Natural killer cell (primary cell): ENCODE measurements at places on chromosomes 1 and 21. TPM values are rescaled to one million over a fixed set of nuclear protein-coding genes. Genes with fewer than 3 reads are reported as not detected.

Gene HSD11B1
- total RNA-seq, result not detected

Gene ARHGEF16
- total RNA-seq, result not detected

GRCh38 chr1:1425753-1426495 is 4.8 kb upstream of the ANKRD65 start:
- DNase-seq, result no peak
- no peaks in the 10 kb centered on the region for H3K4me1 ChIP-seq
- H3K27ac ChIP-seq, result no peak overlapping the region
- H3K27me3 ChIP-seq, result peaks cover 2% of the 10 kb centered on the region
- no peak overlapping the region for H3K4me3 ChIP-seq
- H3K36me3 ChIP-seq, result no peaks in the 10 kb centered on the region

DNA sequence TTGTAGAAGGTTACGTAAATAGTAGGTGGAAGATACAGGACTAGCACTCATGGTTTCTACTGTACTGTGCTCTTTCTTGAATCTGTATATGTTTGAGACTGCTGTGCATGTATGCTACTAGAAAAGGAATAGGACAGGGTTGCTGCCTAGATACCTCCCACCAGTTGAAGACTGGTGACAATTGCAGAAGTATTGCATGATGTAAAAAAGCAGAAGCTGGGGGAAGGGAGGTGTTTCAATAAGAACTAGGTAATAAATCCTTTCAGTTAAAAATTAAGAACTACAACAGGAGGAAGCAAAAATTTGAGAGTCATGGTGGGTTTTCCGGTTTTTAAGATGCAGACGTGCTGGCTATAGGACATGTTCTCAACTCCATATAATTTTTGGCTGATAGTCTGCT is 88.1 kb downstream of the CCDC30 start:
- H3K27ac ChIP-seq, result no peak overlapping the region
- H3K4me1 ChIP-seq, result no peaks in the 10 kb centered on the region
- DNase-seq, result no peak

- DNase-seq, result no peak
- peaks cover 8% of the 10 kb centered on the region for H3K4me1 ChIP-seq
- H3K27me3 ChIP-seq, result no peaks in the 10 kb centered on the region
- H3K36me3 ChIP-seq, result no peaks in the 10 kb centered on the region
- H3K27ac ChIP-seq, result no peak overlapping the region
Measured at GRCh38 chr1:184930645-184931044, 43.7 kb downstream of the NIBAN1 start.

GRCh38 chr1:240046000-240046399 is 45.7 kb upstream of the FMN2 start:
- DNase-seq, result no peak
- no peaks in the 10 kb centered on the region for H3K36me3 ChIP-seq
- no peak overlapping the region for H3K4me3 ChIP-seq
- H3K27me3 ChIP-seq, result no peaks in the 10 kb centered on the region
- H3K4me1 ChIP-seq, result no peaks in the 10 kb centered on the region

- no peak for DNase-seq
- H3K27me3 ChIP-seq, result no peaks in the 10 kb centered on the region
- no peaks in the 10 kb centered on the region for H3K4me1 ChIP-seq
- no peaks in the 10 kb centered on the region for H3K36me3 ChIP-seq
- no peak overlapping the region for H3K4me3 ChIP-seq
- no peak overlapping the region for H3K27ac ChIP-seq
Measured at GRCh38 chr1:162756523-162756922, 34.0 kb upstream of the HSD17B7 start.

DNA sequence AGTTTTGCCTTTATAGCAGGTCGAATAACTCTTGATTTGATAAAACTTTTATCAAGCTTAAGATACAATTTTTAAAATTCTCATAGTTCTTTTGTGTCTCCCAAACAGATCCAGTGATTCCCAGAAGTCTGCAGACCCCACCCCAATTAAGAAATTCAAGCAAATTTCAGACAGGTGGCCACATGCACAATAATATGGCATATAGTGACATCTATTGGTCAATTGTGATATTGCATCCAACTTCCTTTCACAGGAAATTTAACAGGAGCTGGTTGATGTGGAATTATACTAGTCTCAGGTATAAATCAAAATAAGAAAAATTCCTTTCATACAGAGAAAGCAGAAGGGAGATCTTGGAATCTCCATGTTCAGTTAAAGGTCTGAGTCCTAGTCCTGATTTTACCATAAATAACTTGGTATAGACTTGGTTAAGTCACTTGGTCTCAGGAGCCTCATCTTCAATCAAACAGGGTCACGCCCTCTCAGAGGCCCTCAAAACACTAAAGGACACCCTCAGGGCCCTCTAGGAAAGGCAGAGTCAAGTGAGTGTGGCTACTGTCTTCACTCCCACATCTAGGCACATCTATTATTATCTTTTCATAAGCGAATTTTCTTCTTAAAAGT is 24.1 kb downstream of the PIGM start:
- H3K27ac ChIP-seq, result no peak overlapping the region
- H3K27me3 ChIP-seq, result no peaks in the 10 kb centered on the region
- no peaks in the 10 kb centered on the region for H3K36me3 ChIP-seq
- no peaks in the 10 kb centered on the region for H3K4me1 ChIP-seq
- peak; percentile 75 for DNase-seq

DNA sequence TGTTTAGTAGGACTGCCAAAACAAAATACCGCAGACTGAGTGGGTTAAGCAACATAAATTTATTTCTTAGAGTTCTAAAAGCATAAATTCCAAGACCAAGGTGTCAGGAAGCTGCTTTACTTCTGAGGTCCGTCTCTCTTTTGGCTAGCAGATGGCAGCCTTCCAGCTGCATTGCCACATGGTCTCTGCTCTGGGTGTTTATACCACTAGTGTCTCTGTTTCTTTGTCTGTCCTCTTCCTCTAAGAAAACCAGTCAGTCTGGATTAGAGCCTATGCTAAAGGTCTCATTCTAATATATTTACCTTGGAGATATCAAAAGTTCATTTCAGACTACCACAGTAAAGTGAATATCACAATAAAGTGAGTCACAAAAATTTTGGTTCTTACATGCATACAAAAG is 519.8 kb downstream of the COL11A1 start:
- DNase-seq, result no peak
- H3K4me1 ChIP-seq, result no peaks in the 10 kb centered on the region
- H3K27ac ChIP-seq, result no peak overlapping the region
- no peaks in the 10 kb centered on the region for H3K36me3 ChIP-seq
- no peaks in the 10 kb centered on the region for H3K27me3 ChIP-seq

DNA sequence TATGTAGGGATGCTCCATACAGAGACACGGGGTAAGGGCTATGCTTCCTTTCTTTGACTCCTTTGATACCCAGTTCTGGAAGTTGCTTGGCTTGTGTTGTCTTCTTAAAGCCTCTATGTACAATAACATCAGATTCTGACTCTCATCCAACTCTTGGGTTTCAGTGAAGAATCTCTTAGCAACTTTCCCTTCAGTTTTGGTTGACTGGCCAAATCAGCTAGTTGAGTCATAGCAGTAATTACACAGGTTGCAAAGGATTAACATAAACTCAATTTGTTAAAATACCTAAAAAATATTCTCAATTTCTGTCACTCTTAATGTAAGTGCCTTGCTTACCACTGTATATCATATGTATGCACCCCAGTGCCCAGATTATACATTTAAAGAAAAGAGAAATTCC is 9.2 kb downstream of the CD1E start:
- H3K27me3 ChIP-seq, result peaks cover 11% of the 10 kb centered on the region
- no peak overlapping the region for H3K27ac ChIP-seq
- H3K36me3 ChIP-seq, result no peaks in the 10 kb centered on the region
- H3K4me1 ChIP-seq, result peaks cover 6% of the 10 kb centered on the region

GRCh38 chr1:208527156-208527555 is 283.0 kb upstream of the PLXNA2 start:
- H3K4me1 ChIP-seq, result no peaks in the 10 kb centered on the region
- H3K36me3 ChIP-seq, result no peaks in the 10 kb centered on the region
- no peak for DNase-seq
- no peak overlapping the region for H3K27ac ChIP-seq
- H3K4me3 ChIP-seq, result no peak overlapping the region

DNA sequence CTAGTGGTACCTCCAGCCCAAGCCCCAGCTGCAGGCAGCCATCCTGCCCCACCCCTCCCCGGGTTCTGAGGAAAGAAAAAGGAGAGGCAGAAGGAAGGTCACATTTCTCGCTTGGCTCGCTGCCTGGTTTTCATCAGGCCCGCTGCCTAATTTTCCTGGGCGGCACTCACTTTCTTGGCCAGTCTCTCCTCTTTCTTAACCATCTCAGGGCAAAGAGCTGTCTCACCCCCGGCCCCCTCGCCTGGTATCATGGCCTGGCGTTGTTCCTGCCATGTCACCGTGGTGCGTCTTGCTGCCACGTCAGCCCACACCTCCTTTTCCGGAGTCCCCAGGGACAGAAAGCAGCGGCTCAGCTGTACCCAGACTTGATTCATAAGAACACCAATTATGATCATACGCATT is 26.6 kb upstream of the CASZ1 start:
- DNase-seq, result no peak
- no peaks in the 10 kb centered on the region for H3K36me3 ChIP-seq
- H3K4me1 ChIP-seq, result no peaks in the 10 kb centered on the region
- H3K27me3 ChIP-seq, result no peaks in the 10 kb centered on the region
- no peak overlapping the region for H3K4me3 ChIP-seq
- no peak overlapping the region for H3K27ac ChIP-seq

DNA sequence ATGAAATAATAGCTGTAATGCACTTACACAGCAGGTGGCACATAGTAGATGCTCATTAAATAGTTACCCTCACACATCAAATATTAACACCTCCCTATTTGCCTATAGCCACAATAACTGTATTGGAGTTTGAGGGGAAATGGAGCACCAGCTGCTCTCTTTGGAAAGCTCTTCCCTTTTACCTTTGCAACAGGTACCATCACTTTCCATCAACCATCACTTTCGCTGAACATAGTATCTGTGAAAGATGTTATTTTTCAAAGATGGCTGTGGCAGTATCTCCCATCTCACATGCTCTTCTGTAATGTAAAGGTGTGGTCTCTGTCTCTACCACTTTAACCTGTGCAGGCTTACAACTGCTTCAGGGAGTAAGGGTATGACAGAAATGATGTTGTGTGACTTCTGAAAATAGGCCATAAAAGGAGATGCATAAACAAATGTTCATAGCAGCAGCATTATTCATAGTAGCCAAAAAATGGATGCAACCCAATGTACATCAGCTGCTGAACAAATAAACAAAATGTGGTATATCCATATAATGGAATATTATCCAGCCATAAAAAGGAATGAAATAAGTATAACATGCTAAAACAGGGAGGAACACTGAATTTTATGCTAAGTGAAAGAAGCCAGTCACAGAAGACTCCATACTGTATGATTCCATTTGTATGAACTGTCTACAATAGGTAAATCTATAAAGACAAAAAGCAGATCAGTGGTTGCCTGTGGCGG is 288.3 kb downstream of the AKT3 start:
- no peaks in the 10 kb centered on the region for H3K4me1 ChIP-seq
- no peak for DNase-seq
- no peak overlapping the region for H3K4me3 ChIP-seq
- H3K27me3 ChIP-seq, result no peaks in the 10 kb centered on the region
- peaks cover 26% of the 10 kb centered on the region for H3K36me3 ChIP-seq
- H3K27ac ChIP-seq, result no peak overlapping the region

DNA sequence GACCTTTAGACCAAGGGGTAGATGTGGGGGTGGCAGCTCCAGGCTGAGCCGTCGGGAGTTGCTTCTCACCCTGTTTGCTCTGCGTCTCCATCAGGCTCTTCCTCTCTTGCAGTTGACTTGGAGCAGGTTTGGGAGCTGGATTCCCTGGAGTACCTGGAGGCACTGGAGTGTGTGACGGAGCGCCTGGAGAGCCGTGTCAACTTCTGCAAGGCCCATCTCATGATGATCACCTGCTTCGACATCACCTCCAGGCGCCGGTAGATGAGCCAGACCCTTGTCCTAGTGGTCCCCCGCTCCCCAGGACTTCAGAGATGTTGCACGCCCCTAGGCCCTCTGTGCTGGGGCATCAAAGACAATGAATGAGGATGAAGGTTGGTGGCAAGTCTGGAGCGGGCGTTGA is 547.6 kb downstream of the KIF26B start:
- H3K27me3 ChIP-seq, result no peaks in the 10 kb centered on the region
- no peak overlapping the region for H3K4me3 ChIP-seq
- DNase-seq, result no peak
- no peak overlapping the region for H3K27ac ChIP-seq

GRCh38 chr1:118151312-118151937 is 33.6 kb downstream of the SPAG17 start:
- no peaks in the 10 kb centered on the region for H3K4me1 ChIP-seq
- DNase-seq, result peak; percentile 10
- no peaks in the 10 kb centered on the region for H3K36me3 ChIP-seq
- H3K27ac ChIP-seq, result no peak overlapping the region

DNA sequence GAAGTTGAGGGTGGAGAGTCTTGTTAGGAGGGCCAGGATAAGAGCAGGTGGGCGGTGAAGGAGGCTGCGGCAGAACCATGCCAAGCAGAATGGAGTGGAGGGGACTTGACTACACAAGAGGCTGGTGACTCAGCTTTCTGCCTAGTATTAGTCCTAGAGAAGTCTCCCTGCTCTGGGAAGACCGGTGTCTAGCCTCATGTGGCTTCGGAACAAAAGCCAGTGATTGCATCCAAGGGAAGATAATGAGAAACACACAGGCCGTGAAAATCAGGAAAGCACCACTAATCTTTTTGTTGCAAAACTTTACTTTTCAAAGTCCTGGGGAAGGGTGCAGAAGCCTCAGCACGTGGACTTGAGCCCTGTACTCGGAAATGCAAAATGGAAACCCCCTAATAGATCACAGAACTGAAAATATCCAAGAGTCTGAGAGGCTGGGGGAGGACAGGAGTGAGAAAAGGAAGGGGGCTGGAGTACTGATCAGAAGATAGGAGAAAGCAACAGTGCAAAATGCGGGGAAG is 31.4 kb downstream of the DDR2 start:
- H3K4me3 ChIP-seq, result no peak overlapping the region
- H3K27me3 ChIP-seq, result peaks cover 3% of the 10 kb centered on the region
- no peak overlapping the region for H3K27ac ChIP-seq
- no peaks in the 10 kb centered on the region for H3K36me3 ChIP-seq
- DNase-seq, result no peak

- no peaks in the 10 kb centered on the region for H3K27me3 ChIP-seq
- no peak for DNase-seq
- H3K27ac ChIP-seq, result no peak overlapping the region
- H3K4me1 ChIP-seq, result no peaks in the 10 kb centered on the region
- H3K36me3 ChIP-seq, result no peaks in the 10 kb centered on the region
- no peak overlapping the region for H3K4me3 ChIP-seq
Measured at GRCh38 chr1:223052931-223053330, 90.1 kb downstream of the TLR5 start.

DNA sequence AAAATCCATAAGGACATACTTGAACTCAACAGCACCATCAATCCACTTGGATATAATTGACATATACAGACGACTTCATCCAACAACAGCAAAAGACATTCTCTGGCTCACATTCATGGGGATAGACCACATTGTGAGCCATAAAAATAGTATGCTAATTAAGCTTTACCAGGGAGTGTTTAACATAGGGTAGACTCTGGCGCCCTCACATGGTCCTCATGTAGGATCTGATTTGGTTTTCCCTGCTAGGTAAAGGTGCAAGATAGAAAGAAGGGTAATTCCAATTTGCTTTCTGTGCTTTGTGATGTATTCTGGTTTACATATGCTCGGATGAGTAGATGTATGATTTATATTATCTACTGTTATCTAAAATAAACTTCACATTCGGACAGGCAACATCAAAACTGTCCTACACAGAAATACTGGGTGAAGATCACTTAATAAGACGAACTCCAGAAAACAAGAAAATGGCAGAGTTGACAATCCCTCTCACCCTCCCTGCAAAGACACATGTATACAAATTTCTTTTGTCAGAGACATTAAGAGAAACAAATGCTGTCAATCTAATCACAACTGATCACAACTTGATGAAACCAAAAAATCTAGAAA is 27.7 kb downstream of the CR1L start:
- no peaks in the 10 kb centered on the region for H3K4me1 ChIP-seq
- H3K27me3 ChIP-seq, result peaks cover 5% of the 10 kb centered on the region
- no peaks in the 10 kb centered on the region for H3K36me3 ChIP-seq
- DNase-seq, result no peak
- no peak overlapping the region for H3K27ac ChIP-seq
- no peak overlapping the region for H3K4me3 ChIP-seq
